Stimulated activated CD8-positive, alpha-beta memory T cell treated with anti-CD3 and anti-CD28 coated beads, Interleukin-12 subunit alpha, Interleukin-12 subunit beta, amount 100 ng/mL, for 4 hours (primary cell): ENCODE measurements at places on chromosomes 3 and 15.

DNA sequence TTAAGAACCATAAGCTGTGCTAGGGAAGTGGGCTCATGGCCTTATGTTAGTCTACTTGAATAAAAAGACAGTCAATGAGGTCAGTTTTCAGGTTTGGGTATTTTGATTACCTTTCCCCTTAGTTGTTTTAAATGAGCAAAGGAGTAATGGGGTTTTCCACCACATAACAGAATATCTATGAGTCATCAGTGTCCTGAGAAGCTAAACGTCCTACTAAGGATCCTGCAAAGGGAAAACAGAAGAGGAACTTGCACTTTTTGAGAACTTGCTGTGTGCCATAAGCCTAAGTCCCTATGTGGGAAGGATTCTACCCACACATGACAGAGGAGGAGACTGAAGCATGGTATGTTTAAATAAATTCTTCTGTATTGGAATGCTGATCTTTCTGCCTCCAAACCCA lies 292.8 kb upstream of the TMC3 start:
- no peak for DNase-seq

DNA sequence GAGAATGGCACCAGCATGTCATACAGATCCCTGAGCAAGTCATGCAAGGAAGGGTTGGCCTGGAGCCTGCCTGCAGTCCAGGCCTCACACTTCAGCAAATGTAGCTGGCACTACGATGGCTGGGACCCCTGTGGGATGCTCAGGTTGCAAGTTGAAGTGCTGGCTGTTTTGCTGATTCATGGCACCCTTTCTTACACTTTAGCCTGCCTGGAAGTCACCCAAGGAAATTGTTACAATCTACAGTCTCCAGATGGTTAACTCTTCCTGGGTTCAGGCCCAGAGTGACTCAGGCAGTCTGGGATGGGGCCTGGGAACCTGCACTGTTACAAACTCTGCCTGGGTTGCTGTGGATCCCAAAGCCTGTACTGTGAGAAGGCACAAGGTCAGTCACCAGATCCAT lies 91.0 kb upstream of the SLC6A11 start:
- no peak for DNase-seq

- no peak for DNase-seq
These were observed 6.7 kb downstream of the BCL2L10 start for GRCh38 chr15:52105846-52106245.

DNA sequence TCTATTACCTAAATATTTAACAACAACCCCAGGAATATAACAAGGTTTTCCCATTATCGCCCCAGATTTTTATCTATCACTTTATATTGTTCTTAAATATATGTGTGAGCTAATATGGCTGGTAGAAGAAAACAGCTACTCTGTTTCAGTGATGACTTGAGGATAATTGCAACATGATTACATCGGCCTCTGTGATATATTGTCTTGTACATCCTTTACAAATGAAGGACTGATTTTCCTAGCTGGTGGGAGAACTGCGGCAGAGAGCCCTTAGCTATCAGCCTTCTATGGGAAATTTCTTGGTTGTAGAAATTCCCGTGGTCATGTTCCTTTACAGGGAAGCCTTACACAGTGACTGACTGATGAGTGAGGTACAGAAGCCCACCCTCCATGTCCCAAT lies 110.9 kb upstream of the ZNF717 start:
- no peak for DNase-seq
